ENCODE measurements at places on chromosomes 13 and 19.

DNA sequence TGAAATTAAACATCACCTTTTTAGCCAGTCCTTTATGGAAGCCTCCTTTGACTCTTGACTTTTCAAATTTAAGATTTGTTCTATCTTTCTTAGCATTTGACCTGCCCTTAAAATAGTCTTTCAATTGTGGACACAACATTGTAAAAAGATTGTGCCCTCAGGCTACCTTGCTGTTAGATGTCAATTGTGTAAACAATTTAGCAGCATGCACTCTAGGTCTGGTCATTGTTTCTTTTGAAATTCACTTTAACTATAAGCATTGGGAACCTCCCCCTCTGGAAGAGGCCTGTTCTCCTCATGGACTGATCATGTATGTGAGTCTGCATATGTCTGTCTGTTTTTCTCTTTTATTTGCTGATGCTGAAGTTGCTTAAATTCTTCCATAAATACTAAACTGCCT is 31.5 kb upstream of the PABPC3 start:
- DNase-seq: no peak

GRCh38 chr13:91158017-91158395 is 189.5 kb upstream of the MIR17HG start:
- DNase-seq: no peak

GRCh38 chr19:14479975-14480699 is 5.0 kb upstream of the PTGER1 start:
- DNase-seq: peak; percentile 38

- peak; percentile 53 for DNase-seq
These were observed 2.8 kb downstream of the DMPK start for GRCh38 chr19:45779231-45780145.

DNA sequence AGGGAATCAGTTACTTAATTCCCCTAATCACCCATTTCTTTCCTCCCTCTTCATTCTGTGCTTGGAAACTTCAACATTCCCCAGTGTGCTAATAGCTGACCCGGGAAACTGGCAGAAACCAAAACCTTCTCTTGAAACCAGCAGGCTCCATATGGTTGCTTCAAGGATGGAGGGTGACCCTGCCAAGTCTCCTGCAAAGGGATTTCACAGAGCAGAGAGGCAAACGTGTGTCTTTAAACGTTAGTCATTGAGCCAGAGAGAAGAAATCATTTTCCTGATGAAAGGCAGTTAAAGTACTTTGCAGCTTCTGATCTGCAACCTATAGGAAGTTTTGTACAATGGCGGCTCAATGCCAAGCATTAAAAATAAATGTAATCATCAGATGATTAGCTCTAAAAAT is 220.9 kb downstream of the POU4F1 start:
- no peak for DNase-seq

DNA sequence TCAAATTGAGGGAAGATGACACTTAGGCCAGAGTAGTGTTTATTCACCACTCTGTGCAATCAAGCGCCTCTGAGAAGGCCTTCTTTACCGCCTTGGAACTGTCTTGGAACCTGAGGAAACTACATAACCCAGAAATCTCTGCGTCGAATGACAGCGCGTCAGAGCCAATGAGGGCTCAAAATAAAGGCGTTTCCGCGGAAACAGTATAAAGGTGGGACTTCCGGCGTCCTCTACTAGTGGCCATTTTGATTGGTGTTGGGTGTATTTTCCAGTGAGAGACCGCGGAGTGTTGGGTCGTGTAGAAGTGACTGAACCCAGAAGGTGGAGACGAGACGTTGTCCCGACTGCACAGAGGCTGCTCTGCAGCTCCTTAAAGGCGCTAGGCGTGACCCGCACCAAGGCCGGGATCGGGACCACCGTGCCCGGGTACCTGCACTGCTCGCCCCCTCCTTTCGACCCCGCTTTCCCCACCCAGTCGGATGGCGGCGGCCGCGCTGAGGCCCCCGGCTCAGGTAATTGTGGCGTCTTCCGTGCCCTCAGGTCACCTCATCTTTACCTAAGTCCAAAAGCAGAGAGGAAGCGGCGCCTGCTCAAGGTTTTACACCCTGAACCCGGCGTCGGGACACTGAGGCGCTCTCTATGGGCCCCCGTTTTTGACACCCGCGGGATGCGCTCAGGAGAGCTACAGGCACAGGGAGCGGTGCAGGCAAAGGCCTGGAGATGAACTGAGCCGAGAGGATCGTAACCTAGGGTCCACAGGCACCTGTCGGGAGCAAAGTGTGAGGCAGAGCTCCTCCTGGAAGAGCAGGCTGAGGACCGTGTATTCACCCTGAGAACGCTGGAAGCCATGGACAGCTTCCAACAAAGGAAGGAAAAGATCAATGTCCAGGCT is at the start of gene ZNF776:
Gene ZNF776, plus strand, starts transcription at position 236 of the 892 bp plus-strand sequence. Its CDS starts 244 bp downstream, at position 480.
- DNase-seq: peak; percentile 50

GRCh38 chr19:55624109-55625003 is at the start of gene ZNF784:
Gene ZNF784, minus strand, starts transcription at chr19:55624566. Its CDS starts 5 bp downstream, at chr19:55624561.
- DNase-seq: peak; percentile 84

- no peak for DNase-seq
These were observed 3.4 kb downstream of the ZNF536 start for GRCh38 chr19:30375553-30376031.

DNA sequence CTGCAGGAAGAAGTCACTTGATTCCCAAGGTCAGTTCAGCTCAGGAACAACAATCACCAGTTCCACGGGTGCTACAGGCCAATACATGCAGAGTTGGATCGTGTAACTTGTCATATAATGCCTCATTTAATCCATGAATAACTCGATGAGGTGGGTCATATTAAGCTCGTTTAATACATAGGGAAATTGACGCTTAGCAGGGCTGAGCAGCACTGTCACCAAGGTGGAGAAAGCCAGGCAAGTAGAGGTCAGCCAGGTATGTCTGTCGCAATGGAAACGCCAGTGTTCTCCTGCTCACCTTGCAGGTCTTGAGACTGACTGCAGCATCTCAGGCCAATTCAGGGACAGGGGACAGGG is 52.3 kb downstream of the CCDC70 start:
- no peak for DNase-seq

GRCh38 chr13:77600701-77601100 is 65.2 kb downstream of the SCEL start:
- DNase-seq: no peak

DNA sequence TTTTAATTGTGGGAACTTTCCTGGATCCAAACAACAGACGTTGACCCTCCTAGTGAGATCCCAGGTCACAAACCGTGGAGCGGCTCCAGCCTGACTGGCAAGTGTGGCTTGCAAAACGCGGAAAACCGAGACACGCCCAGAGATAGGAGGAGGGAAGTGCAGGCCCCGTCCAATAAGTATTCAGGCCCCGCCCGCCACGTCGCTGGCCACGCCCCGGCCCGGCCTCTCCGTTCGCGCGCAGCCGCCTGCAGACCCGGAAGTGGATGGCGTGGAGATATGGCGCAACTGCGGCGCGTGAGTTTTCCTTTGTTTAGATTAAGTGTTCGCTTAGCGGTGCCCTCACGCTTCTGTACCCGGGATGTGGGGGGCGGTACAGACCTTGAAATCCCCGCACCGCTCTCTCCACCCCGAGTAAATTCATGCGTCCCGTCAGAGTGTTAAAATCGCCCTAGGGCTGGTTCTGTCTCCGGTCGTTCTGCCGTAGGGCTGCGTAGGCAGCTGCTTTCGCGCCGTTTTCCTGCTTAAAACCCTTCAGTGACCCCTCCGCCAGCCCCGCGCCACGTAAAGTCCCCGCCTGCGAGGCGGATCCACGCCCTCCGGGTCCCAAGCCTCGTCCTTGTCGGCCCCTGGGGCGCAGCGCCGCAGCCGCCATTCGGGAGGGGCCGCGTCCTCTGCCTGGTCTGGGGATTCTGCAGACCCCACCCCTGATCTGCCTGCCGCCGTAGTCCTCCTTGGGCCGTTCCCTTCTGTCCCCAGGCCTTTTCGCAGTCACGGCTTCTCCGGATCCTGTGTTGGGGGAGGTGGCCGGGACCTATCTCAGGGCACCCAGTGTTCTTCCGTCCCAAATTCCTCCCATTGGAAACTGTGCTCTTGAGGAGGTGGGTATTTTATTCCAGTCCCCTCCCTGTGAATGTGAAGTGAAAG is at the start of gene ZNF766:
Gene ZNF766, plus strand, starts transcription at position 250 of the 924 bp plus-strand sequence. Its CDS starts 27 bp downstream, at position 277.
- peak; percentile 94 for DNase-seq

GRCh38 chr19:46602392-46603194 is 1.5 kb downstream of the CALM3 start:
- no peak for DNase-seq

GRCh38 chr13:58085819-58086218 is 454.3 kb downstream of the PCDH17 start:
- no peak for DNase-seq

DNA sequence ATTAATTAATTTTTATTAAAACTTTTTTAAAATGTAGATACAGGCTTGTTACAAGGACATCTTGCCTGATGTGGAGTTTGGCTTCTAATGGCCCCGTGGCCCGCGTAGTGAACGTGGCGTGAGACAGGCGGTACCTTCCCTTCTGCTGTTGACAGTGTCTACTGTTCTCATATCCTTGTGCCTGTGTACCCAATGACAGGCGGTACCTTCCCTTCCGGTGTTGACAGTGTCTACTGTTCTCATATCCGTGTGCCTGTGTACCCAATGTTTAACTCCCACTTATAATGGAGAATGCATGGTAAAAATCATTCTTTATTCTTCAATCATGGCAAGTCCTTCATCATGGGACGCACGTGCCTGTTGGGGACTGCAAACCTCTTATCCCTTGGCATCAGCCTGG is 79.1 kb upstream of the ZNF835 start:
- DNase-seq: no peak

DNA sequence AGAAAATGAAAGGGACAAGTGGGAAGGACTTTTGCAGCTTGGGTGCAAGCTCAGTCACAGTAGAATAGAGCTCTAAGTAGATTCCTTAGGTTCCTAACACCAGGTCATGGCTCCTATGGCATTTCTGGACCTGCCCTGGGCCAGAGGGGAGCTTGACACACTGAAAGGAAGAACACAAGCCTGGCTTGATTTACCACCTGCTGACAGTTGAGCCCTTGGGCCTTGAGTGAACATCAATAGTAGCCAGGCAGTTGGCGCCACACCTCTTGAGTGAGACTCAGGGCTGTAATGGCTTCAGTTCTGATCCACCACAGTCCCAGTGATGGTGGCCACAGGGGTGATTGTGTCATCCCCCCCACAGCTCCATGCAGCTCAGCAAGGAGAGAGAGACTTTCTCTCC is 221.9 kb upstream of the PCDH17 start:
- DNase-seq: no peak

GRCh38 chr19:2560369-2560768 is 84.4 kb downstream of the GADD45B start:
- no peak for DNase-seq

DNA sequence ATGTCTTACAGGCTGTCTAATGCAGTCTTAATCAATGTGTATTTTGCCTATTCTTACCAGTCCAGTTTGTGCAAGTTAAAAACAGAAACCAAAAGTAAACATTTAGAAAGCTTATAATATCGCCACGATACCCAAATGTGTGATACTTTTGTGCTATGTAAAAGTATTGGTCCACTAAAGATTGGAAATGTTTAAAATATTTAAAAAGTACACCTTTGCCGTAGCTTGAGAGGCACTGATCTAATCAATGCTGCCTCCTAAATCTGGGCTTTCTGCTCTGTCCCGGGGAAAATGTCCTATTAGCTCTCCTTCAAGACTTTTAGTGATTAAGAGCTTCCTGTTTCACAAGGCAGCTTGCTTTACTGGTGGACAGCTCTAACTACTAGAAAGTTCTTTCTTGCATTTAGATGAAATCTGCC is 64.7 kb downstream of the DNAJC15 start:
- no peak for DNase-seq

DNA sequence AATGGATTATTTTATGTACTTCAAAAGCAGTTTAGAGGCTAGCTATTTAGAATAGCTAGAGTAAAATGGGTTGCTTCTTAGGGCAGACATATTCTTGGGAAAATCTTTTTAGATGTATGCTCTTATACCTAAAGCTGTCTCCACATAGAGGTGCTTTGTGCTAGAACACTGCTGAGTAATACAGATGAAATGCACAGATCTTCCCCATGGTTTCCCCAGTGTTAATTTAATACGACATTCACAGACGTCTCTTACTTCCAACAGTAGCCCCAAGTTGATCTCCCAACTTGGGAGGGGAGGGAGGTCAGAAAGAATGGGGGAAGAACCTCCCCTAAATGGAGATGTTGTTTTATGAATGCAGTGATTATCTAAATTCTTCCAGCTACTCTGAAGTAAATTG is 16.9 kb downstream of the NALCN start:
- no peak for DNase-seq

DNA sequence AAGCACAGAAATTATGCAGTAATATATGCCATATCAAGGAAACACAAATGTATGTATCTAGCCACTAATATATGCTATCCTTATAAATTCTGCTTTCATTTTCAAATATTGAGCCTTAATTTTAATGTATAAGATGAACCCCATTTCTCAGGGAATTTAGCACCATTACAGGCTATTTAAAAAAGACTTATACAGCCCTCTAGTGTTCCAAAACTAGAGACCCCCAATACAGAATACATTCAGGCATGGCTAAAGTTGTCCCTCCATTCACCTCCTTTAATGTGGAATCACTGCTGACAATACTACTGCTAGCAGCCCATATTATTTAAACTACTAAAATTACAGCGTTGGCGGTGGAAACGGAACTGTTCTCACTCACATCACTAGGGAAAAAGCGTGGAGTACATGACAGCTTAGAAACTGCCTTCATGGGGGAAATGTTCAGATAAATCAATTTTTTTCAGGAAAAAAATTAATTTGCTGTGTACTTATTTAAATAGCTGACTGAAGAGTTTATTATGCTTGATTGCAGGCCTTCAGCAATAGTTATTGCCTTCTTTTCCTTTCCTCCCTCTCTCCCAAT is 541.0 kb downstream of the PCDH9 start:
- no peak for DNase-seq

- no peak for DNase-seq
These were observed 23.6 kb upstream of the PDE4C start for GRCh38 chr19:18249834-18250233.

DNA sequence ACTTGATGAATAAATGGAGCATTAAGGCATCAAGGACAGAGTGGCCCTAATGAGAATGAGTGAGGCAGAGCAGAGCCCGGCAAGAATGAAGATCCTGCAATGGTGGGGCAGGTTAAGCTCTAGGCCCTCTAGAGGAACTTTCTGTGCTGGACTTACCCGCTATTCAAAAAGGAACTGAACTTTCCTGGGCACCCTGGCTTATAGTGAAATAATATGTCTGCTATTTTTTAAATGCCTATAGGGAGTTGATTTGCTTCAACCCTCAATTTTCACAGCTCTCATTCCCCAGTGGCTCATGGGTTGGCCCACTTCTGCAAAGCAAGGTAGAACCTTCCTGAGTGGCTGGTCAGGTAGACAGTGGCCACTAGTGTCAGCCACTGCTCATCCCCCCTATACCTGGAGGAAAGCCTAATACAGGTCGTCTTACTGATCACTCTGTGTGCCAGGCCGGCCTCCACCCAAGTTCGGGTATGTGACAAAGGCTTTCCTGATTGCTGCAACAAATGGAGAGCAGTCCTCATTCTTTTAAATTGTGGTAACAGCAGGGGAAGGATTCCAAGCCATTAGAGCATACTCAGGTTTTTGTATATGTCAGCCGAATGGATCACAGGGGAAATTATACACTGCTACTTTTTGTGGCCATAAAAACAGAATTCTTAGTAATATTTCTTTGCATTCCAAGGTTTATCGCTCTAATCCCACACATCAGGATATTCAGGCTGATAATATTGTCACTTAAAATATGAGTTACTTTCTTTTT is 103.0 kb downstream of the KL start:
- DNase-seq: no peak

GRCh38 chr13:108915634-108916512 is 286.5 kb downstream of the MYO16 start:
- DNase-seq: peak; percentile 15

GRCh38 chr13:110136660-110137585 is 170.0 kb downstream of the COL4A1 start:
- no peak for DNase-seq

- no peak for DNase-seq
These were observed 25.9 kb downstream of the RCN3 start for GRCh38 chr19:49553451-49554271.

All from stimulated activated CD8-positive, alpha-beta memory T cell treated with anti-CD3 and anti-CD28 coated beads, Interleukin-4, amount 100 ng/mL, for 1 hour (primary cell).